ENCODE measurements at places on chromosomes 13 and 19.
A peak's percentile ranks its signal among the peaks of the same experiment; 100 is the strongest.

GRCh38 chr13:44136696-44137268, 236.8 kb upstream of the SERP2 start:
- H3K27me3 ChIP-seq: no peaks in the 10 kb centered on the region
- H3K4me3 ChIP-seq: no peak overlapping the region
- no peak for DNase-seq

- no peak for DNase-seq
- H3K4me3 ChIP-seq: no peak overlapping the region
- H3K27ac ChIP-seq: no peak overlapping the region
- H3K36me3 ChIP-seq: no peaks in the 10 kb centered on the region
- no peaks in the 10 kb centered on the region for H3K27me3 ChIP-seq
These were observed 18.3 kb downstream of the RASA3 start for GRCh38 chr13:114114006-114114640.

- no peaks in the 10 kb centered on the region for H3K4me1 ChIP-seq
- no peak overlapping the region for H3K27ac ChIP-seq
- no peaks in the 10 kb centered on the region for H3K27me3 ChIP-seq
- DNase-seq: no peak
- H3K36me3 ChIP-seq: peaks cover 43% of the 10 kb centered on the region
- H3K4me3 ChIP-seq: no peak overlapping the region
These were observed 7.4 kb downstream of the ZNF266 start for GRCh38 chr19:9427941-9428340.

GRCh38 chr19:13978351-13979243, 26.3 kb downstream of the DCAF15 start:
- peak; percentile 34 for DNase-seq
- H3K4me1 ChIP-seq: no peaks in the 10 kb centered on the region
- H3K4me3 ChIP-seq: no peak overlapping the region
- no peak overlapping the region for H3K27ac ChIP-seq

DNA sequence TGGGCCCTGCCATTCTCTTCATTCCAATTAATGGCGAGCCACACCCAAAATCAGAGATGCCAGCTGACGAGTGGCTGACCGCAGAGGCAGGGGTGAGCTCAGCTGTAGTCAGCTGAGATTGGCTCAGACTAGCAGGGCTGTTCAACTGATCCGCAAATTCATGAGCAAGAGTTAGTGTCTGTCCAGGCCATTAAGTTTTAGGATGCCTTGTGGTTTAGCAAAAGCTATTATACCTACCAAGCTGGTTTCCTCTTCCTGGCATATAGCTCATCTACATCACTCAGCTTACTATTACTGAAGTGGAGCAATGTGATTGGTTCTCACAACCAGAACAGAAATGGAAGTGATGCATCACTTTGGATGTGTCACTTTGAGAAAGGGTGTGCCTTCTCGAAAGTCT, 148.7 kb downstream of the NALCN start:
- no peaks in the 10 kb centered on the region for H3K27me3 ChIP-seq
- H3K27ac ChIP-seq: no peak overlapping the region
- H3K4me3 ChIP-seq: no peak overlapping the region
- no peak for DNase-seq
- no peaks in the 10 kb centered on the region for H3K36me3 ChIP-seq

- H3K4me3 ChIP-seq: no peak overlapping the region
- H3K36me3 ChIP-seq: peaks cover 3% of the 10 kb centered on the region
These were observed 32.3 kb downstream of the SPATA13 start for GRCh38 chr13:24192811-24193162.

DNA sequence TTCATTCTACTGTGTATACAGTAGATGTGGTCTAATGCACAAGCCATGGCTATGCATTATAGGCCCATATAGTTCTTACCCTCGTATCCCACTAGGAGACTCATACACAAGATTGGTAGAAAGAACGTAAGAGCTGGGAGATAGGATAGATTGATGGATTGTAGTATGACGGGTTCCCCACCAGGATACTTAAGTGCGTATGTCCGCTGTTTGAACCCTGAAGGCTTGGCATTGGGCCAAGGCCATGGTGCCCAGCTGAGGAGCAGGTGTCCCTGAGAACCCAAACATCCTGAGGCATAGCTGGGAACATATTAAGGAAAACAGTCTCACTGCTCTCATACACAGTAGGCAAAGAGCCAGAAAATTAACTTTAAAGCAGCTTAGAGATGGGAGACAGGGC, 617.5 kb upstream of the KLF12 start:
- H3K27ac ChIP-seq: no peak overlapping the region
- no peak overlapping the region for H3K4me3 ChIP-seq
- H3K36me3 ChIP-seq: no peaks in the 10 kb centered on the region

GRCh38 chr19:33841685-33842084, 45.0 kb downstream of the KCTD15 start:
- H3K27ac ChIP-seq: no peak overlapping the region
- no peaks in the 10 kb centered on the region for H3K4me1 ChIP-seq
- no peak for DNase-seq
- H3K27me3 ChIP-seq: peaks cover 5% of the 10 kb centered on the region
- H3K4me3 ChIP-seq: no peak overlapping the region
- H3K36me3 ChIP-seq: no peaks in the 10 kb centered on the region

GRCh38 chr19:19775891-19776205, 42.9 kb upstream of the ZNF14 start:
- DNase-seq: no peak
- peak overlapping the region; percentile 66 for H3K4me3 ChIP-seq
- no peak overlapping the region for H3K27ac ChIP-seq
- peaks cover 3% of the 10 kb centered on the region for H3K4me1 ChIP-seq
- peaks cover 3% of the 10 kb centered on the region for H3K36me3 ChIP-seq
- no peaks in the 10 kb centered on the region for H3K27me3 ChIP-seq

- no peaks in the 10 kb centered on the region for H3K36me3 ChIP-seq
- no peak overlapping the region for H3K4me3 ChIP-seq
- DNase-seq: no peak
- H3K4me1 ChIP-seq: 0 out of 2 replicates have a peak, but pooled peaks cover 6% of the 10 kb centered on the region
- no peak overlapping the region for H3K27ac ChIP-seq
These were observed 370.4 kb downstream of the PCDH20 start for GRCh38 chr13:61045251-61045650.

GRCh38 chr19:23832717-23833327, 74.1 kb upstream of the ZNF681 start:
- H3K4me3 ChIP-seq: no peak overlapping the region
- H3K27ac ChIP-seq: no peak overlapping the region
- no peaks in the 10 kb centered on the region for H3K36me3 ChIP-seq
- H3K27me3 ChIP-seq: no peaks in the 10 kb centered on the region
- no peaks in the 10 kb centered on the region for H3K4me1 ChIP-seq
- DNase-seq: no peak

DNA sequence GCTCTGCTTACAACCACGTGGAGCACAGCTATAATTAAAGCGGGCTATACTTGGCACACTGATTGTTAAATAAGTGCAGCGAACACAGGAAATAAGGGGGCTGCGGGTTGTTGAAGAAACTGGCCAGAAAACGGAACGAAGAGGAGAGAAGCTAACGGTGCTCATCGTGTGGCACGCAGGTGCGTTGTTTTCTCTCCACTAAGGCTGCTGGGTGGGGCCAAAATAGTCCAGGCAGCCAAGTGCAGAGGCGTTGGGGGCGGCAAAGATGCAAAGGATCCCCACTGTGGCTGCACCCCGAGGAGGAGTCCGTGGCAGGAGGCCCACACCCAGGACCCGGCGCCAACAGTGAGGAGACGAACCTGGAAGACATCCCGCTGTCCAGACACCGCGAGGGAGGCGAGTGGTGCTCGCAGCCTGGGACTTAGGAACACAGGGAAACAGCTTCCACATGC, 8.1 kb upstream of the ARL11 start:
- DNase-seq: no peak
- no peaks in the 10 kb centered on the region for H3K36me3 ChIP-seq
- H3K4me1 ChIP-seq: no peaks in the 10 kb centered on the region

DNA sequence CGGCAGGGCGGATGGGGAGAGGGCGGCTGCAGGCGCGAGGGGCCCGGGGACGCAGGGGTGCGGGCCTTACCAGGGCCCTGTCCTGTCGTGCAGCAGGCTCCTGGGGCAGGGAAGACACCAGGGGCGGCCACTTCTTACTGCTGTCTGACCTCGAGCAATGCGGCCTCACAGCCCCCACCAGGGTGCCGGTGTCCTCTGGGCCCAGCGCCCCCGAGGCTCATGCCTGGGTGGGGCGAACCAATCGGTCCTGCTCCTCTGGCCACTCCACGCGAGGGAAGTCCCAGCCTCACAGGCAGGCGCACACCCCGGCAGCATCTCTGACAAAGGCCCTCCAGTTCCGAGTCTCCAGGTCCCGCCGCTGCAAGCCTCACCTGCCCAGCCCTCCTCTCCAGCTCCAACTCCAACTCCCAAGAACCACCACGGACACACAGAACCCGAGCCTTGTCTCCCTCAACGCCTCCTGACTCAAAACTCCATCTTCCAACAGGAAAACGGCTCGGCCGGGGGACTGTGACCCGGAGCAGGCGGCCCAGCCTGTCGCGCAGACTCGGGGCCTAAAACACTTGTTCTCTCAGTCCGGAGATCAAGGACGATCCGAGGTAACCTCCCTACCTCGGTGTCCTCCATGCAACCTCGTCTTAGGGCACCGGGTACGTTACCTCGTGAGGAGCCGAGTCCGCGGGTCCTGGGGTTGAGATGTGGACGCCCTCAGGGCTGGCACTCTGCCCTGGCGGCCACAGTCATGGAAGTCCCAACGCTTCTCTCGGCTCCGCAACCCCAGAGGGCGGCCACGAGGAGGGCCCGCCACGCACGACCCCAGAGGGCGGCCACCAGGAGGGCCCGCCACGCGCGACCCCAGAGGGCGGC, 6.5 kb downstream of the FGF22 start:
- H3K27ac ChIP-seq: no peak overlapping the region
- no peak overlapping the region for H3K4me3 ChIP-seq
- no peaks in the 10 kb centered on the region for H3K27me3 ChIP-seq
- DNase-seq: no peak
- peaks cover 37% of the 10 kb centered on the region for H3K36me3 ChIP-seq
- H3K4me1 ChIP-seq: no peaks in the 10 kb centered on the region

- no peaks in the 10 kb centered on the region for H3K4me1 ChIP-seq
- H3K36me3 ChIP-seq: no peaks in the 10 kb centered on the region
- H3K27me3 ChIP-seq: no peaks in the 10 kb centered on the region
- no peak overlapping the region for H3K4me3 ChIP-seq
- no peak for DNase-seq
These were observed 33.9 kb downstream of the SYDE1 start for GRCh38 chr19:15141143-15141542.

GRCh38 chr19:45817725-45818301, 2.7 kb upstream of the RSPH6A start:
- H3K27ac ChIP-seq: no peak overlapping the region
- H3K4me3 ChIP-seq: no peak overlapping the region
- peaks cover 11% of the 10 kb centered on the region for H3K36me3 ChIP-seq
- no peaks in the 10 kb centered on the region for H3K27me3 ChIP-seq

- no peak overlapping the region for H3K27ac ChIP-seq
- H3K36me3 ChIP-seq: peaks cover 7% of the 10 kb centered on the region
- no peaks in the 10 kb centered on the region for H3K27me3 ChIP-seq
- no peak overlapping the region for H3K4me3 ChIP-seq
These were observed 7.9 kb downstream of the MLLT1 start for GRCh38 chr19:6271721-6272410.

DNA sequence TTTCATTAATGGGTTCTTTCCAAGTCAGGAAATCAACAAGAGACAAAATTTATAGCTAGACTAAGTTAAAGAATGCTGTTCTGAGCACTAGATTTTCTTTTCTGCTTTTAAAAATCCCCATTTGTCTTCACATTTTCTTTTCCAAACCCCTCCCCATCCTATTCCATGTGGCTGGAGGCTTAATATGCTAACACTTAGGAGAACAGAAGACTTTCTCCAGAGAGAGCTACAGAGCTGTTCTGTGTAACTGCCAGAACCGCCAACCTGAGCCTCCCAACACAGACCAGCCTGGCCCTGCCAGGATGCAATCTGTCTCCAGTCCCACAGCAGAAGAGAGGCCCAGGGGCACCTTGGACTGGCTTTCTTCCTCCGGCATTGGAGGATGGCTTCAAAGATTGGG, 264.1 kb downstream of the NDFIP2 start:
- H3K4me1 ChIP-seq: peaks cover 15% of the 10 kb centered on the region
- no peaks in the 10 kb centered on the region for H3K27me3 ChIP-seq

GRCh38 chr13:102846261-102847015, 606 bp downstream of the ERCC5 start:
- DNase-seq: peak; percentile 50
- H3K36me3 ChIP-seq: no peaks in the 10 kb centered on the region
- peaks cover 3% of the 10 kb centered on the region for H3K4me1 ChIP-seq
- no peaks in the 10 kb centered on the region for H3K27me3 ChIP-seq
- peak overlapping the region; percentile 65 for H3K4me3 ChIP-seq

GRCh38 chr19:1227304-1228054, 10.3 kb downstream of the CBARP start:
- no peaks in the 10 kb centered on the region for H3K27me3 ChIP-seq
- peaks cover 3% of the 10 kb centered on the region for H3K4me1 ChIP-seq
- H3K27ac ChIP-seq: no peak overlapping the region

- H3K36me3 ChIP-seq: no peaks in the 10 kb centered on the region
- H3K27ac ChIP-seq: no peak overlapping the region
- no peaks in the 10 kb centered on the region for H3K4me1 ChIP-seq
- H3K4me3 ChIP-seq: no peak overlapping the region
- peaks cover 9% of the 10 kb centered on the region for H3K27me3 ChIP-seq
These were observed 120.0 kb downstream of the UQCRFS1 start for GRCh38 chr19:29092712-29093552.

DNA sequence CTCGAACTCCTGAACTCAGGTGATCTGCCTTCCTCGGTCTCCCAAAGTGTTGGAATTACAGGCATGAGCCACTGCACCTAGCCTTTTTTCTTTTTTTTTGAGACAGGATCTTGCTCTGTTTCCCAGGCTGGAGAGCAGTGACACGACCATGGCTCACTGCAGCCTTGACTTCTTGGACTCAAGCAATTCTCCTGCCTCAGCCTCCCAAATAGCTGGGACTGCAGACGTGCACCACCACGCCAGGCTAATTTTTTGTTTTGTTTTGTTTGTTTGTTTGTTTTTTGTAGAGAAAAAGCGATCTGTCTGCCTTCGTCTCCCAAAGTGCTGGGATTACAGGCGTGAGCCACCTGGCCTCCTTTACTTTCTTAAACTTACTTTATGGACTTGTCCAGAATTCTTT, 6.5 kb upstream of the SIN3B start:
- DNase-seq: no peak
- H3K36me3 ChIP-seq: no peaks in the 10 kb centered on the region
- H3K27me3 ChIP-seq: no peaks in the 10 kb centered on the region
- H3K4me3 ChIP-seq: no peak overlapping the region
- peaks cover 18% of the 10 kb centered on the region for H3K4me1 ChIP-seq

DNA sequence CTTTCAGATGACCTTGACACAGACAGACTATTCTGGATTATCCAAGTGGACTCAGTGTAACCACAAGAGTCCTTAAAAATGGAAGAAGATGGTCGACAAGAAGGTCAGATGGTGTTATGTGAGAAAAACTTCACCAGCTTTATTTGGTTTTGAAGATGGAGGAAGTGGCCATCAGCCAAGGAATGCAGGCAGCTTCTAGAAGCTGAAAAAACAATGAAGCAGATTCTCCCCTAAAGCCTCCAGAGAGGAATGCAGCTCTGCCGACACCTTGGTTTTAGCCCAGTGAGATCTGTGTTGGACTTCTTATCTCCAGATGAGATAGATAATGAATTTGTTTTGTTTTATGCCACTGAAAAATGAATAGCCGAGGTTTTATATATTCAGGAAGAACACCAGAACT, 501.5 kb downstream of the DCT start:
- no peaks in the 10 kb centered on the region for H3K4me1 ChIP-seq
- no peak overlapping the region for H3K27ac ChIP-seq
- no peak for DNase-seq
- H3K36me3 ChIP-seq: no peaks in the 10 kb centered on the region
- no peak overlapping the region for H3K4me3 ChIP-seq
